ENCODE measurements at places on chromosomes 11 and 22.

DNA sequence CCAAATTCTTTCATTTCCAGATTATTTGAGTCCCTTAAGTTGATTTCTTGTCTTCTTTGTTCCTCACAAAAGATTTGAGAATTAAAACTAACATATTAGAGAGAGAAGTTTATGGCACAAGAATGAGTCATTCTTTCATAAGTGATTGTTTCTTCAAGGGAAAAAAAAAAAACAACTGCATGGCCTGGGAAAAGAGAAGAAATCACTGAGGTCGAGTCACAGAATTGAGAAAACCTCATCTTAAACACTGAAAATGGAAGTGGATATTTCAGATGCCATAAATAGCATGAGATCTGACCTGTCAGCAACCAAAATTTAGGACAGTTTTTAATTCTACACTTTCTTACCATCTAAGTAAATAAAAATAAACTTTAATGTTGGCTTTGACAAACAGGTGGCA is 87.2 kb downstream of the CWF19L2 start:
- DNase-seq, result peak; percentile 40

DNA sequence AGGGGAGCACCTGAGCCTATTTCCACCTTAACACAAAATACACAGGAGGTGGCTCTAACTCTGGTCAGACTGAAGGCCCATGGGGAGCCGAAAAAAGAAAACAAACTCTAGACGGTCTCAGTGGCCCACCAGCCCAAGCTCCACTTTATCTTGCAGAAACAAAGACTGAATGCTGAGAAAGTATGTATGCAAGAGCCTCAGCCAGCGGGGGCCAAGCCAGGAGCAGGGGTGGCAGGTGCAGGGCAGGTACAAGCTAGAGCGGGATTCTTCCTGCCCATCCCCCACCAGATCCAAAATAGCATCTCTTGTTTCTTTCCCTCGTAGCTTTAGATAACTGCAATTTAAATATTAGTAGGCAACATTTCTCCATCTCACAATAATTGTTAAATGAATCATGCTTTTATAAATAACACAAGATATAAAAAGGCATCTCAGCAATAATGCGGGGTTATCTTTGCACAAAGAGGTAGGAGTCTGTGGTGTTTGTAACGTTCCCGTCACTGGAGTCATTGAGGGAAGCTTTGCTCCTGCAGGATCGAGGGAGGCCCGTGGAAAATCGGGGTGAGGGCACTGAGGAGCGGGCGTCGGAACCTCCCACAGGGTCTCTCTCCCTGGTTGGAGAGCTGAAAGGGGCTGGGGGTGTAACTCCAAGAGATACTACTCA is 418.0 kb downstream of the SHANK2 start:
- no peak for DNase-seq

GRCh38 chr22:43819931-43820640 is 8.0 kb upstream of the EFCAB6 start:
- DNase-seq, result no peak

DNA sequence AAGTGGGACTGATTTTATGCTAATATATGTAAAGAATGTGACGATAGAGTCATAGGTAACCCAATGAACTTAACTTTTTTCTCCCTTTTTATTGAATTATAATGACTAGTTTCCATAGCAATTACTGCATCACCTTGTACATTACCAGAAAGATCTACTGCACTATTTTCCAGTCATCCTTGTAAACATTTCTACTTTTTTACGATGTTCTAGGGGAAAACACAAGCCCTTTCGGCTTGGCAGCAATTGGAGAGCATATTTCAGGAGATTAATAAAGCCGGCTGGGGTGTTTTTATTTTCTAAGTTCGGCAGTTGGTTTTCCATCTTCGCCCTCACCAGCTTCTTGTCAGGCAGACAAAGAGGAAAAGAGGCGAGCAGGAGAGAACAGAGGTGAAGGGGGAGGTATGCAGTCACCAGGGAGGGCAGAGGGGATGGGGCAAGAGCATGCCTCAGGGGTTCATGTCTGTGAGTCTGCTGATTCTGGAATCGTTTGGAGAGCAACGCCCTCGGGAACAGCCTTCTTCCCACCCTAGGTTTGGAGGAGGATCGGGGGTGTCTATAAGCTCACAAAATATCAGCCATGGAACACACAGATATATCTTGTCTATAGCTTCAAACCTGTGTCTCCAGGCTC is 476.4 kb downstream of the MIAT start:
- no peak for DNase-seq

DNA sequence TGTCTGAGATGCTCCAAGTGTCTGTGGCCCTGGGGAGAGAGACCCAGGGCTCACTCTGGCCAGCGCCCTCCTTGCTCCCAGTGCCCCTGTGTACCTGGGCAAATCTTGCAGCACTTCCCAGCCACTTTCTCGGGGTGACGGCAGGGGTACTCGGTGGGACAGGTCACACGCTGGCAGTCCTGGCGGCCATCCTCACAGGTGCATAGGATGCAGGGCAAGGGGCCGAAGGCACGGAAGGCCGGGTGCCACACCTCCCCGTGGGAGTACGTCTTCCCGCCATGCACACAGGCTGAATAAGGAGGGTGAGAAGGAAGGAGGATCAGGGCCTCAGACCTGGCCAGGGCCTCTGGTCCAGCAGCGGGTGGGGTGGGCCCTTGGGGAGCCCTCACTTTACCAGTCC is 28.0 kb downstream of the CHRDL2 start:
- DNase-seq, result no peak

DNA sequence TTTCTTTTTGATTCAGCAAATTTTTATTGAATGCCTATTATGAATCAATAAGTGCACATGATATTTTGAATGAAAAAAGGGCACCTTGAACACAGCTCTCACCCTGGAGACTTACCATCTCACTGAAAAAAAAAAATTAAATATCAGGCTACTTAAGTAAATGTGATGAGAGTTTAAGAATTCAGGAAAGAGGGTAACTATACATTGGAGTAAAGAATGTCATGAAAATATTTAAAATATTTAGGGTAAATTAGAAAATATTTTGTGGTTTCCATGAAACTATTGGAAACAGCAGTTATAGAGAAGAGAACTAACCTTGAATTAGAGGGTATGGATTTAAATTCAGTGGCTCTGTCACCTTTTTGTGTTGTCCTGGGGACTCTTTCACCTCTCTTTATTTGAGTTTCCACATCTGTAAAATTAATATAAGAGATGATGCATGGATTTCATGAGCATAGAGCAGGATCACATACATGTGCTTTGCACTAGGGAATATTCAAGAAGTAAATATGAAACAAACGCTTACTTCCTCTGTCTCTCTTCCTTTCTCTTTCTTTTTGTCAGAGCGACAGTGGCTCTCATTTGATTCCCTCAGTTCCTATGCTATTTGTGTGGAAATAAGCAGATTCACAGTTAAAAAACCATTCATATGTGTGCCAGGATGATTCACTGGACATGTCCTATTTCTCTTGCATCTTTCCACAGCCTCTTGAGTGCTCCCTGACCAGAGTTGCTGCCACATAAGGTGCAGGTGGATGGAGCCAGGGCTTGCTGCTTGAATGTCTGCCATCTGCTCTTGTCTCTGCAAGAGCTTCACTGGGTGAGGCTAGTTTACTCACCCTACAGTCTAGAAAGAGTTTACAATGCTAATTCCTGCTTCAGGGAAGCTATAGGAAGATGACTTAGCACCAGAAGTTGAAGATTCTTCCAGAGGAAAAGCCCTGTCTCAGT is 533.1 kb downstream of the ETS1 start:
- peak; percentile 37 for DNase-seq

GRCh38 chr11:134763030-134763388 is 351.0 kb upstream of the B3GAT1 start:
- no peak for DNase-seq

- DNase-seq, result no peak
Observed at GRCh38 chr11:2932850-2933251, 3.6 kb upstream of the PHLDA2 start.

DNA sequence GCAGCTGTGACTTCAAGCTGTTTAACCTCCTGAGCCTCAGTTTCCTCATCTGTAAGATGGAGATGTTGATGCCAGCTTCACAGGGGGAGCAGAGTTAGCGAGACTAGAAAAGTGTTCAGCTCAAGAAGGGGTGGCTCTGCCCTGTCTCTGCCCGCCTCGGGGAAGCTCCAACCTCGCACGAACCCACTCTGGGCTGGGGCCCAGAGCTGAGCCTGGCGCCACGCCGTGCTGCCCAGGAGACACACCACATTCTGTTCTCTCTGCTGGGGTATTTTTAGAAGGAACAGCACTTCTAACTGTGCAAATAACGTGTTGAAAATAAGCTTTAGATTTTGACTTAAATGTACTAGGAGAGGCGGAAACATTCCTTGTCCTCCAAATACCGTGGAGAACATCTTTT is 74.1 kb downstream of the PHF21B start:
- no peak for DNase-seq

DNA sequence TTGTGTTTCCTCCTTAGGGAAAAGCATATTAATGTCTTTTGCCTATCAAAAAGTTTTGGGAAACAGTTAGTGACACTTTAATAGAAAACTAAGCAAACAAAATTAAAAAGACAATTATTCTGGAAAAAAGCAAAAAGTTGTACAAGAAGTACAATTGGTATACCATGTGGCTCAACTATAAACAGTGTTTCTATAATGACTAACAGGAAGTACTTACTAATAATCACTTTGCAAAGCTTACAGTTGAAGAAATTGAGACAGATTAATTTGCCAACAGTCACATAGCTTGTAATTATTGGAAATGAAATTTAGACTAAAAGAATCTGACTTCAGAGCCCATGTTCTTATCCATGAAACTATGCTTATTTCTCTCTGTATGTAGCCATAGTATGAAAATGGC is 24.7 kb downstream of the PPME1 start:
- DNase-seq, result peak; percentile 55

GRCh38 chr22:41057076-41057475 is 35.3 kb upstream of the EP300 start:
- no peak for DNase-seq

GRCh38 chr11:88017666-88018065 is 157.6 kb downstream of the RAB38 start:
- DNase-seq, result no peak

DNA sequence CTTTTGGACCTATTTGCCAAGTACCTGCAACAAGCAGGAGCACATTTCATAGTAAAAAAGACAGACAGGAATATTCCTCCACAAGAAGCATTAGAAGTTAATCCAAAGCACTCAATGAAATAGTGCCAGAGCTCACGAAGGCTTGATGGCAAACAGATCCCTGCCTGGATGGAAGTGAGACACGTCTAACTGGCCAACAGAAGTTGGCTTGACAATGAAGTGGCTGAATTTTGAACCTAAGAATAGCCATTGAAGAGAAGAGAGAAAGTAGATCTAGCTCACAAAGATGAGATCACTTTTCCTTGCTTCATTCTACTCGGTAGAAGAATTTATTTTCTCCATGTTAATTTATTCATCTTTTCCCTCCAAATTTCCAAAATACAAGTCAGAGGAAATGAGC is 30.6 kb upstream of the APOA1 start:
- no peak for DNase-seq

DNA sequence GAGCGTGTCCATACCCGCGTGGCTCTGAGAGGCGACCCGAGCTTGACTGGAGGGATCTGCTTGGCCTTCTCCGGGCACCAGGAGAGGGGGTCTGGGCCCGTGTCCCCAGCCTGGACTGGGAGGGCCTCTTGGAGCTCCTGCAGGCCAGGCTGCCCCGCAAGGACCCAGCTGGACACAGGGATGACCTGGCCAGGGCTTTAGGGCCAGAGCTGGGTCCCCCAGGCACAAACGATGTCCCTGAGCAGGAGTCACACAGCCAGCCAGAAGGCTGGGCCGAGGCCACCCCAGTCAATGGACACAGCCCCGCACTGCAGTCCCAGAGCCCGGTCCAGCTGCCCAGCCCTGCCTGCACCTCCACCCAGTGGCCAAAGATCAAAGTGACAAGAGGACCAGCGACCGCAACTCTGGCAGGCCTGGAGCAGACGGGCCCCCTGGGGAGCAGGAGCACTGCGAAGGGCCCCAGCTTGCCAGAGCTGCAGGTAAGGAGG is 38.2 kb downstream of the TRIOBP start:
- peak; percentile 21 for DNase-seq

GRCh38 chr22:22684580-22685561 is 40.5 kb downstream of the GGTLC2 start:
- peak; percentile 89 for DNase-seq

GRCh38 chr11:128767591-128768001 is 73.7 kb downstream of the FLI1 start:
- DNase-seq, result no peak

- peak; percentile 28 for DNase-seq
Observed at GRCh38 chr11:9754010-9754471, 90.2 kb downstream of the SWAP70 start.

- DNase-seq, result no peak
Observed at GRCh38 chr11:45527898-45528297, 137.5 kb downstream of the CHST1 start.

DNA sequence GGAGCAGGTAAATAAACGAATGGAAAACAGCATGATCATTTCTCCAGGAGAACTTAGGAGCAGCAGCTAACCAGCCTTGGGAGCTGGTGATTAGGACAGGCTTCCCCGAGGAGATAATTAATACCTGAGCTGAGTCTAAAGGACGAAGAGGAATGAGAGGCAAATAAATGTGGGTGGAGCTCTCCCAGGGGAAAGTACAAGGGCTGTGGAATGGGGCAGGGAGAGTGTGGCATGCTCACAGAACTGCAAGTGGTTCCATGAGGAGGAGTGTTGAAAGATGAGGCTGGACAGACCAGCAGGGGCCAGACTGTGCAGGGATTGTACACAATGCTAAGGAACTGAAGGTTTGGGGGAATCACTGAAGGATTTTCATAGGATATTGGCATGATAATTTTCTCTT is 14.2 kb upstream of the TLCD5 start:
- no peak for DNase-seq

DNA sequence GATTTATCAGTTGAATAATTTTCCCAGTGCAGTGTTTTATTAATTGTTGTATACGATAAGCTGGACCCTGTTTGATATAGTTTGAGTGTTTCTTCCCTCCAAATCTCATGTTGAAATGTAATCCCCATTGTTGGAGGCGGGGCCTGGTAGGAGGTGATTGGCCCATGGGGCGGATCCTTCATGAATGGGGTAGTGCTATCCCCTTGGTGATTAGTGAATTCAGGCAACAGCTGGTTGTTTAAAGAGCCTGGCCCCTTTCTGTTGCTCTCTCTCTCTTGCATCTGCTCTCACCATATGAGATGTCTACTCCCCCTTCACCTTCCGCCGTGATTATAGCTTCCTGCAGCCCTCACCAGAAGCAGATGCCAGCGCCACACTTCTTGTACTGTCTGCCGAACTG is 1.5 kb downstream of the OR5A1 start:
- no peak for DNase-seq

DNA sequence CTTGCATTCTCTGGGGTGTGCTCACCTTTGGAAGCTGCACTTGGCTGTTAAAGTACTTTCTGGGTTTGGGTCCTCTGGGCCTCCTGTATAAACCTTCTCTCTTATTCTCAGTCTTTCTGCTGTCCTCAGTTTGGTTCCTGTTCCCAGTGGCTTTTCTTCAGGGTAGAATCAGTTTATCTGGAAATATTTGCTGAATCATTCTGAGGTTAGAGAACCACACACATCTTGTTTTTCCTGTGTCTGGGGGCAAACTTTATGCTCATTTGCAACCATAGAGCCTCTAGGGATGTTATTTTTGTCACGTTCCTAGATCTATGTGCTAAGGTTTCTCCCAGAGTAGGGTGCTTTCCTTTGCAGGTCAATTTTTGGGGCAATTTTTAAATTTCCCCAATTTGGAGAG is 224.3 kb upstream of the C11orf87 start:
- peak; percentile 1 for DNase-seq

- DNase-seq, result no peak
Observed at GRCh38 chr11:94303966-94304958, at the start of gene IZUMO1R. IZUMO1R (plus strand) TSS chr11:94304580; CDS start chr11:94305637, 1,057 bp downstream.

All from HCEC 1CT (cell line).